ENCODE measurements at places on chromosomes 11 and 22.

GRCh38 chr22:46546466-46547178, 9.2 kb upstream of the CELSR1 start:
- DNase-seq = no peak

- DNase-seq = no peak
Measured at GRCh38 chr11:130839981-130840666, 76.2 kb downstream of the SNX19 start.

DNA sequence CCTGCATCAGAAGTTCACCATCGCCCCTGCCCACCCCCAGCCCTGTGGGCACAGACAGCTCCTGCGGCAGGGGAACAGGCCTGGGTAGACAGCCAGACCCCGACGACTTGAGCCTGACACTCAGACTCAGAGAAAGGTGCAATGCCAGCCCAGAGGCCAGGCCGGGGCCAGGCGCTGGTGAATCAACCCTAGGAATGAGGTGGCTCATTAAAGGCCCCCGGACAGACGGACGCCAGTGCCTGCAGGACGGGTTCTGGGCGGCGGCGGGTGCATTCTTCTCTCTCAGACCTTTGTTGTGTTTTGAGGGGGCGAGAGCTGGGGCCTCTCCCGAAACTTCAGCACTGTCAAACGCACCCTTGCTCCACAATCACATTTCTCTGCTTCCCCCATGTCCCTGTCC, 5.6 kb downstream of the OVOL1 start:
- DNase-seq = no peak

DNA sequence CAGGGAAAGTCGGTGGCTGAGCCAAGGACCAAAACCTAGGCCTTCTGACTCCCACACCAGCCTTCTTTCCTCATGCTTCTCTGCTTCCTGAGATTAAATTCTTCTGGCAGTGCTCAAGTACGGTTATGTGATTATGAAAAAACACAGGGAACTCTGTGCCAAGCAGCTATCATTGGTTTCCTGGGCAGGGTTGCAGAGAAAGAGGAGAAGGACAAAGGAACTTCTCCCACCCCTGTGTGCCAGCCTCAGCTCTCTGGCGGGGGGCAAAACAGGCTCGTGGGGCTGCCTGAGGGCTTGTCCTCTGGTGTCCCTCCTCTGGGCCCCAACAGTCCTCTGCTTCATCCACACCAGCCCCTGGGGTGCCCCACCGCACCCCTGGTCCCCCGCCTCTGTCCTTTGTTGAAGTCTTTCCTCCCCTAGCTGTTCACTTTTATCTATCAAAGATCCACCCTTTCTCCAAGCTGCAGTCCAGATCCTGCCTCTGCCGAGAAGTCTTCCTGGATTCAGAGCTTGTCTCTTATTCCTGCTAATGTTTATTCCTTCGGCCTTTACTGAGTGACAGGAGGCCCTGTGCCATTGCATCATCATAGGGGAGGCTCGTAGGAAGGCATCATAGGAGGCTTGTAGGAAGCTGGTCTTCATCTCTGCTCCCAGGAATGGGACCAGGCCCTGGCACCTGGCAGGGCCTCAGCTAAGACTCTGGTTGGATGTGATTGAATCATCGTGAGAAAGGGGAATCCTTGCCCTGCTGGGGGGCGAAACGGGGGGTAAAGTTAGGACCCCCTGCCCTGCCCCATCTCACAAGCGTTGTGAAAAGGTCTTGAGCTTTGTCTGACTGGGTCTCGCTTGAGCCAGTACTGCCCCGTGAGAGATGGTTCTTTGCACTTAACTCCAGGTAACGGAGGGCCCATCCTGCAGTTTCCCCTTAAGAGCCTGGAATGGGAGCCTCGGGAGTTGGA, 11.5 kb upstream of the FTH1 start:
- no peak for DNase-seq

DNA sequence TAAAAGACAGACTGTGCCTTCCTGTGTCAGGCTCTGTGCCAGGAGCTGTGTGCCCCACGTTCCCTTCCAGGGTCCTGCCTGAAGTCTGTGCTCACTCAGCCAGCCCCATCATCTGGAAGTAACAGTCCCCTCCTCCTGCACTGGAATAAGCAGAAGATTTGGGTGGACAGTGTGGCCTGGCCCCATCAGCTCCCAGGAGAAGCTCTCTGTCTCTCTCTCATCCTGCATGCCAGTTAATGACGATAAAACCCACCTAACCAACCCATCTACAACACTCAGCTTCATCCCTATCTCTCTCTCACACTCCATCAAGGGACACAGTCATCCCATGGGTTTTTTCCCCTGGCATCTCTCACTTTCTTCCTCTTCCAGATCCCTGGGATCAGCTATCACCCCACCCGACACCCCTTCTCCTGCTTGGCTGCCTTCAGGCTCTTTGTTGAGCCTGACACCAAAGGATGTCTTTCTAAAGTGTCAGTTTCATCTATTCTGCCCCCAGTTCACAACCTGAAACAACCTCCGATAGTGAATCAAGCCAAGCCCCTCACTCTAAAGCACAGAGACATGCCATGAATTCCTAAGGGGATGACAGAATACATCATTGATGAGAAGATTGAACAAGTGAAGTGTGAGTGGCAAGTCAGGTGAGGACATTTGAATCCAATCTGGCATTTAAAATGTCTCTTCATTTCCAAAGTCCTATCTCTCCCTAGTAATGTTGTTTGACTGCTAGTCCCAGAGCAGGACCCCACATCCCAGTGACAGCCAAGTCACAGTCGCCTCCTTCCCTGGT, 91.4 kb upstream of the TOP3B start:
- no peak for DNase-seq

DNA sequence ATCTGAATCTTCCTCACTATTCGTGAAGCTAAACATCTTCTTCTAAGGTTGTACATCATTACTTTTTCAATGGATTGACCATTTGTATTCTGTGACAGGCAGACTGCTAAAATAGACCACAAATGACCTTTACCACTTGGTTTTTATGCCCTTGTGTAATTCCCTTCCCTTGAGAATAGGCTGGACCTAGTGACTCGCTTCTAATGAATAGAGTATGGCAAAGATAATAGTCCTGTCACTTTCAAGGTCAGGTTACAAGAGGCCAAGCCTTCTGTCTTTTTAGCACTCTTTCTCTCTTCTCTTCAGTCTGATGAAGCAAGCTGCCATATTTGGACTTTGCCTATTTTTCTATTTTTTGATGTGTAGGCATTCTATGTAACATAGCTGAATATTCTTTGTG, 492.9 kb downstream of the SOX6 start:
- DNase-seq = no peak
